Spinal cord (tissue), 10 donors: ENCODE measurements at places on chromosomes 6 and 20.

DNA sequence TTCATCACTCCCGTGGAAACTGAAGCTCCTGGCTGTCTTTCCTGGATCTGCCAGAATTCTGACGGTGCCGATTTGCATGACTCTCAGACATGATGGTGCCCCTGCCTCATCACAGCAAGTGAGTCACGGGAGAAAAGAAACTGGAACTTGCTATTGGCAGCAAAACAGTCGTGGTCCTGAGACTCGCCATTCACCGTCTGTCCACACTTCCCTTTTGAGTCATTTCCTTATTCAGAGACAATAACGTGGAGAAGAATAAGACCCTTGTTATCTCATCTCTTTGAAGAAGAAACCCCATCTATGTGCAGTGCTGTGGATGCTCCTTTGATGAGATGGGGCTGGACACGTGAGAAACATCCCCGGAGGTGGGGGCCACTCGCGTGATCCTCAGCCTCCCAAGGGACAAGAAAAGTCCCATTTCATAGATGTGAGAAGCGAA is 4.2 kb downstream of the GPR31 start:
- DNase-seq = peak; percentile 51

DNA sequence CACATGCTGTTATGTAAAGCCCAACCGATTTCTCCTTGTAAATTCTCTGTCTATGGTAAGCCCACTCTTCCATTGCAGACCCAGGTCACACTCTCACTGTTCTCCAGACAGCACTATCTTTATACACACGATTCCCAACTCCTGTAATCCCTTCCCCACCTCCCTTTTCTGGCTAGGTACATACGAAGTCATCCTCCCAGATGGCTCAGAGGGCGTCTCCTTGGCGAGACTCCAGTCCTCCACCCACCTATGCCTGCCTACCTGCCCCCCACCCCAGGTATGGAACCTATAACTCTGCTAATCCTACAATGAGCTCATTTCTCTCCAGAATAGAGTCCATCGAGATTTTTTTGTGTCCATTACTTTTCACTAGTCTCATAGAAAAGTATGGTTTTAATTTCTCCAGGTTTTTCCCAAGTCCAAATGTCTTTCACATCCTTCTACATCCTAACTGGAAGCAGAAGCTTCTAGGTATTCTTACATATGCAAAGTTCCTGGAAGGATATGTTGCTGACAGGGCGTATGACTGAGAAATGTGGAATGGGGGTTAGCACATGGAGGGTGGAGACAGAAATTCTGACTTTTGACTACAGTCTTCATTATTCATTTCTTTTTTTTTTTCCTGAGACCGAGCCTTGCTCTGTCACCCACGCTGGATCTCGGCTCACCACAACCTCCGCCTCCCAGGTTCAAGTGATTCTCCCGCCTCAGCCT is 22.8 kb downstream of the SCML4 start:
- no peak for DNase-seq

GRCh38 chr6:112296122-112296521 is 41.8 kb upstream of the LAMA4 start:
- no peak for DNase-seq

GRCh38 chr6:41545247-41545702 is 906 bp upstream of the FOXP4 start:
- DNase-seq = no peak

- no peak for DNase-seq
Measured at GRCh38 chr6:158009935-158010585, 28.4 kb downstream of the SYNJ2 start.

- DNase-seq = peak; percentile 66
Measured at GRCh38 chr6:96626759-96627364, 63.9 kb downstream of the FHL5 start.

GRCh38 chr6:19759117-19759880 is 77.9 kb upstream of the ID4 start:
- DNase-seq = no peak

GRCh38 chr20:33561692-33562601 is 72.1 kb downstream of the CBFA2T2 start:
- peak; percentile 69 for DNase-seq

DNA sequence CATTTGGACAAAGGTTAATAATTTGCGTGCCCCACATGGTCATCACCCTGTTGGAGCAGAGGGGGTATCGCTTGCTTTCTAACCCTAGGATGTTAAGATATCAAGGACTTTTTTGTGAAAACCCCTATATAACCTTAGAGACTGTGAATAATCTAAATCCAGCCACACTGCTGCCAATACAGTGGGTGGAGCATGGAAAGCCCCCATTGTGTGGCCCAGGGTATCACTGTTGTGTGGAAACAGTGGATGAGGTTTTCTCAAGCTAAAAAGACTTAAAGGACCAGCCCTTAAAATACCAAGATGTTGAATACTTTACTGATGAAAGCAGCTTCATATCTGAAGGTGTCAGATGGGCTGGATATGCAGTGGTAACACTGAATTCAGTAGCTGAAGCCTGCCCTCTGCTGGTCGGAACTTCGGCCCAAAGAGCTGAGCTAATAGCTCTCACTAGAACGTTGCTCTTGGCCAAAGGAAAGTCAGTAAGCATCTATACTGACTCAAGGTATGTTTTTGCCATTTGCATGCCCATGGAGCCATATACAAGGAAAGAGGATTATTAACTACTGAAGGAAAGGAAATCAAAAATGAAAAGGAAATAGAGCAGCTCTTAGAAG is 695.2 kb downstream of the PHF3 start:
- peak; percentile 4 for DNase-seq

DNA sequence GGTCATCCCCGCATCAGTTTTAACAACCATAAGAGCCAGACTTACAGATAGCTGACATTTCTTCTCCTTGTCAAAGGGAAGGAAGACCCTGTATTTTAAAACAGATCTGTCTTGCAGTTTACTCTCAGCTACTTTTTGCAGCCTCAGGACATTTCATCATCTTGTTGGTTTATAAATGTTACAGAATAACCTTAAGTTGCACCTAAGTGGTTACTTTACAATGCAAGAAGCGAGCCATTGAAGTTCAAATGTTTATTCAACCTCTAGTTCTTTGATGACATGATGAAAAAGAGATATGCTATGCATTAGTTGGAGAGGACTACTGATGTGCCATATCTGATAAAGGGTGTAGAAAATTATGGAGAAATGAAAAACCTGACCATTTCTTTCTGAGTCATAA is 187.9 kb upstream of the COL21A1 start:
- DNase-seq = no peak

- DNase-seq = no peak
Measured at GRCh38 chr20:49538950-49539349, 29.0 kb downstream of the PTGIS start.

GRCh38 chr20:63625771-63626423 is 1.0 kb downstream of the GMEB2 start:
- DNase-seq = no peak

GRCh38 chr20:34708621-34709043 is 4.5 kb downstream of the TP53INP2 start:
- DNase-seq = peak; percentile 68

DNA sequence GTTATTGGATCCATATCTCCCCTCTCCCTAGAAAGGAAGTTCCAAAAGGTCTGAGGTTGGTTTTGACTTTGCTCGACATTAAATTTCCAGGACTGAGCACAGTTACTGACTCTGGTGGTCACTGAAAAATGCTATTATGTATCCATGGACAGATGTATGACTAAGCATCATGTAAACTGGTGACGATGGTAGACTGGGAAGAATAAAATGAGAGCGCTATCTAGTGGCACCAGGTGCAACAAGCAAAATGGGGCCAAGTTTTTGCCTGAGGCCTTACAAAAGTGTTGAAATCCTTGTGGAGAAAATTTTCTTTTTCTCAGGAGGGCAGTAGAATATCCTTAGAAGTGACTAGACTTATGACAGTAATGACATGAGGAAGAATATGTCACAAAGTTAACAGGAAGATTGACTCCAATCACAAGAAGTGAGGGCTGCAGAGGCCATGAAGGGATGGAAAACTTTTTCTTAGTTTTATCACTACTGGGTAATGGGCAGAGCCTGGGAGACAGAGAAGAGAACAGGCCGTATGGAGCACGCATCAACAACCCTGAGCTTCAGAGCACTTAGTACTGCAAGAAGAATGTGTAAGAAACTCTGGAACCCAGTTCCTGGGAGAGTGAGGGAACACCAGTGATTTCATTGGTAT is 88.9 kb upstream of the ELOVL5 start:
- no peak for DNase-seq

GRCh38 chr6:284486-284885 is 7.8 kb upstream of the DUSP22 start:
- DNase-seq = no peak

GRCh38 chr6:161056451-161056850 is 64.9 kb downstream of the MAP3K4 start:
- no peak for DNase-seq

DNA sequence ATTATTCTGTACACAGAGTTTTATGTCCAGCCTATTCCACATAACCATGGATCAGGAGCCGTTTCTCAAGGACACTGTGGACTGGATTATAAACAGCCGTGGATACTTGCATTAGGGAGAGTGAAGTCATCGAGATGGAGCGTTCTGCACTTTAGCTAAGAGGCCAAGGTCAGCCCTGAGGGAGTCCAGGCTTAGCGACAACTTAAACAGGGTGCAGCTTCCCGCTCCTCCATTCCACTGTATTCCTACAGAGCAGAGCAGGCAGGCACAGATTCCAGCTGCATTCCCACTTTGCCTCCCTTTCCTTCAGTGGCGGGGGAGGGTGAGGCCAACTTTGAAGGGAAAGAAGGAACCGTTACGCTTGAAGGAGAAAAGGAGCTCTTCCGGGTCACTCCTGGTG is 59.5 kb downstream of the RAMACL start:
- no peak for DNase-seq

- DNase-seq = no peak
Measured at GRCh38 chr6:137856138-137856898, 10.7 kb upstream of the TNFAIP3 start.

DNA sequence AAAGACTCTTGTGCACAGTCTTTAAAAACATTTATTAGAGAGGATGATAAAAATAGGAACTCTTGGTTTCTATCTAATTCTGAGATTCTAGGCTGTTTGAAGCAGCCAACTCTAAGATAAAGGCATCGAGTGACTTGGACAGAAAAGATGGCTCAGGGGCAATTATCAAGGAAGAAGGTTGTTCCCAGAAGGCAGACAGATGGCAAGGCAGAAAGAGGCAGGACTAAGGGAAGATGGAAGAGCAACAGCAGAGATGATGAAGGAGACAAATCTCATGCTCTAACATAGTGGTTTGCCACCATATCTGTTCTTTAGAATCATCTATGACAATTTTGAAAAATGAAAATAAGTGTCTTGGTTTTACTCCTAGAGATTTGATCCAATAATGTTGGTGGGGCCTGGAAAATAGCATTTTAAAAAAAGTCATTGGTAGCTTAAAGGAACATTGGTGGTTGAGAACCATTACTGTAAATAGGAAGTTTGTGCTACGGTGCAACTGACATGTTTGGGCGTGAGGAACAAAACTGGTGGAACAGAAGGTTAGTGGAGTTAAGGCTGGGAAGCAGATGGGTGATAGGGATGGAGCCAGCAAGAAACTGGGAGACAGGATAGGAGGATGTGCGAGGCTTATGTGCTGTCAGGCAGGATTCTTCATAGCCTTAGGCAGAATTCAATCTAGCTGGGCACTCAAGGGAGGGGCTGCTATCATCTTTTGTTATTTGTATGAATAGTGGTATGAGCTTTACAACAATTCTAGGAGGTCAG is 751.1 kb downstream of the DHX35 start:
- DNase-seq = peak; percentile 69

GRCh38 chr6:49919935-49920644 is 43.9 kb downstream of the DEFB114 start:
- no peak for DNase-seq

DNA sequence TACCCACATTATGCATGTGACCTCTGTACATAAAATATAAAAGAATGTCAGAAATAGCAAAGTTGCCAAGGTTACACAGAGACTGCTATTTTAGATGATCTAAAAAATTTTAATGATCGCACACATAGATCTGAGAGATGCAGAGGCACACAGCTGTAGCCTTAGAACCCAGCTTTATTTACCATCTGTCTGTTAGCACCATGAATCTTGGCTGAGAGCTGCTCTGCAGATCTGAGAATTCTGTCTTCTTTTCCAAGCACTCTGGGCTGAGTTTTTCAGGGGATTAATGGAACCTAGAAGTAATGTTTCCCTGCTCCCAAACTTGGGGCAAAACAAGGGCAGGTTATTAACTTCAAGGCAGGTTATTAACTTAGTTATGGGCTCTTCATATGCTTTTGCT is 248.7 kb upstream of the JAG1 start:
- DNase-seq = peak; percentile 50

GRCh38 chr20:54029176-54029575 is 41.2 kb downstream of the BCAS1 start:
- no peak for DNase-seq

DNA sequence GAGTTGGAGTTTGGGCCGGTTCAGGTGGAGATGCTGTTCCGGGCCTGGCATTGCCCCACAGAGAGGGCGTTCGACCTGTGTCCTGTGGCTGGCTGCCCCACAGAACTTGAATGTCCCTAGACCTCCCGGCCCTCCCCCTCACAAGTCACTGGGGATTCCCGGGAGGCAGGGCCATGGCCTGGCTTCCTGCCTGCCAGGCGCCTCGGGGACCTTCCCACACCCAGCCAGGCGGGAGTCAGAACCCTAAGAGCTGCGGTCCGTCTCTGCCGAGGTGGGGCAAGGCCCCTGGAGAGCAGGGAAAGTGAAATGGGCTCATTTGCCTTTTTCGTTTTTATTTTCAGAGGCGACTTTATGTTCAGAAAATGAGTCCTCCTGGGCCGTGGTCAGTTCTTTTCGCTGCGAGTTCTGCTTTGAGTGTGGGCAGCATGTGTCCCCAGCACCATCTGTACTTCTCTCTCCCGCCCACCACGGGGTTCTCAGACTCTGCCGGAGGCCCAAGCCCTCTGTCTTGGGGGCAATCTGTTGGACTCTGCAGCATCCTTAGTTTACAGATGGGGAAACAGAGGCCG is 8.5 kb downstream of the RBM38 start:
- DNase-seq = no peak

- DNase-seq = no peak
Measured at GRCh38 chr6:149031859-149032598, 285.2 kb downstream of the UST start.

DNA sequence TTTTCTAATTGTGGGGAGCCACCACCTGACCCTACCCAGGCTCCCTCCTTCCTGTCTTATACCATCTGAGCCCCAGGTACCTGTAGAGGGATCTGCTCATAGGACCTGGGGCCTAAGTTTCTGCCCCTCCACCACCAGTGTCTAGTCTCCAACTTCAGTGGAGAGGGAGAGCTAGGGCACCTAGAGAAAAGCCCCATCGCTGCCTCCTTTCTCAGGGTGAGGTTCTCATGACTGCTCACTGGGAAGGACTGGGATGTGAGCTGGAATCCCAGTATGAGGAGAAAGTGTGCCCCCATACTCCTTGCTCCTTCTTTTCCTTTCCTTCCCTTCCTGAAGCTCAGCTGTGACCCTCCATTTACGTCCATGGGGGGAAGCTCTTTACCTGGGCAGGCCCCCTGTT is 231.6 kb downstream of the LRFN2 start:
- DNase-seq = no peak

DNA sequence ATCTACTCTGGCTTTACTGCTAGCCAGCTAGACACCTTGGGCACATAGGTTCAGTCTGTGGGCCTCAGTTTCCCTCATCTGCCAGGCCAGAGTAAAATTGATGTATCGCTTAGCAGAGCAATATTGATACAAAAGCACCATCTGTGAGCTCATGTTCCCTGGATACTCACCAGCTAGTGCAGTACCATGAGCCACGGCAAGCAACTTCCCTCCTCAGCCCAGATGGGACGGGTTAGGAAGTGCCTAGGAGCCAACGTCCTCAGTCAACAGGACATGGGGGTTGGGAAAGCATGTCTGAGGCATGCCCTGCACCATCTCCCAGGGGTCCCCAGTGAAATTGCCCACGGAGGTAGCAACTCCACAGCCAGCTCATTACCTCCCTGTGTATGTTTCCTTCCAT is 258.3 kb downstream of the ANKRD60 start:
- no peak for DNase-seq
